Stimulated activated CD4-positive, alpha-beta T cell treated with anti-CD3 and anti-CD28 coated beads, Interleukin-12 subunit alpha, Interleukin-12 subunit beta, amount 100 ng/mL, for 4 hours (primary cell): ENCODE measurements at places on chromosomes 13 and 19.

GRCh38 chr19:4521170-4521887, 3.0 kb upstream of the PLIN4 start:
- DNase-seq: no peak

DNA sequence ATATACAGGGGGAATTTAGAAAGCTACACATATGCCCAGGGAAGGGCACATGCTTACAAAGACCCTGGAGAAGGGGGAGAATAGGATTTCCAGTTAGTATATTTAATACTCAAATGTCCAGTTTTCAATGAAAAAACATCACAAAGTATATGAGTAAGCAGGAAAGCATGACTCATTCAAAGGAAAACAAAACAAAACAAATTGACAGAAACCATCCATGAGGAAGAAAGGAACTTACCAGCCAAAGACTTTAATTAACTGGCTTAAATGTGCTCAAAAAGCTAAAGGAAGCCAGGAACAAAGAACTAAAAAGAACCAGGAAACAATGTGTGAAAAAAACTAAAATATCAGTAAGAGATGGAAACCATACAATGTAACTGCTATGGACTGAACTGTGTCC, 716.2 kb upstream of the ARGLU1 start:
- DNase-seq: no peak

- no peak for DNase-seq
Observed at GRCh38 chr19:17236811-17237543, 8.7 kb downstream of the NR2F6 start.

GRCh38 chr13:30932481-30933353, at the start of gene TEX26:
TSS of gene TEX26 (plus strand) at chr13:30932656. CDS start at chr13:30932716, 60 bp downstream.
- no peak for DNase-seq
